CD8-positive, alpha-beta memory T cell (primary cell): ENCODE measurements at places on chromosomes 6 and 20. TPM values are rescaled to one million over a fixed set of nuclear protein-coding genes. Genes with fewer than 3 reads are reported as not detected.

Gene SLC22A3
- total RNA-seq: not detected

Gene SSR1
- total RNA-seq: 165 TPM

Gene TNFRSF6B
- not detected for total RNA-seq

Gene CLIC5
- total RNA-seq: 7.2 TPM

Gene RNF39
- not detected for total RNA-seq

Gene AKAP12
- total RNA-seq: 1.1 TPM

Gene C6orf15
- total RNA-seq: not detected

Gene BNIP5
- total RNA-seq: not detected

Gene COL19A1
- 0.07 TPM for total RNA-seq

Gene MTFR2
- 21.7 TPM for total RNA-seq

Gene ECHDC1
- total RNA-seq: 65.0 TPM

Gene EPB41L2
- total RNA-seq: 30.9 TPM

Gene KIFC1
- 52.7 TPM for total RNA-seq

Gene OR2B6
- not detected for total RNA-seq

Gene RSPH3
- 4.2 TPM for total RNA-seq

Gene PCMTD2
- total RNA-seq: 37.4 TPM

Gene REM1
- not detected for total RNA-seq

Gene TRAM2
- total RNA-seq: 3.7 TPM

Gene PPP1R14C
- total RNA-seq: 1.4 TPM

Gene BHLHE23
- not detected for total RNA-seq

Gene CAGE1
- not detected for total RNA-seq

Gene PACRG
- not detected for total RNA-seq

Gene GRIK2
- total RNA-seq: not detected

Gene FAM83C
- total RNA-seq: not detected

Gene DDRGK1
- 75.3 TPM for total RNA-seq

Gene CDYL
- 31.7 TPM for total RNA-seq

Gene SEMG1
- total RNA-seq: not detected

Gene TLDC2
- not detected for total RNA-seq

Gene TCP11
- not detected for total RNA-seq

Gene NR2E1
- not detected for total RNA-seq

Gene LBP
- total RNA-seq: not detected

Gene MRAP2
- total RNA-seq: not detected

Gene RNF217
- not detected for total RNA-seq

Gene CLPSL2
- not detected for total RNA-seq

Gene ZNF165
- total RNA-seq: 1.9 TPM

Gene TINAG
- total RNA-seq: not detected

Gene CGA
- total RNA-seq: not detected

Gene SIRPB2
- total RNA-seq: not detected

Gene CITED2
- total RNA-seq: 68.6 TPM

Gene ZKSCAN4
- 6.3 TPM for total RNA-seq

Gene FAM135A
- 5.7 TPM for total RNA-seq

Gene RAET1E
- not detected for total RNA-seq

Gene CDKN1A
- 66.4 TPM for total RNA-seq

Gene BPIFA2
- not detected for total RNA-seq

Gene MUCL3
- not detected for total RNA-seq

Gene SMLR1
- total RNA-seq: not detected

Gene NRSN2
- total RNA-seq: 7.6 TPM

Gene PROKR2
- total RNA-seq: not detected

Gene MYH7B
- total RNA-seq: 0.16 TPM
